Activated CD4-positive, alpha-beta T cell treated with anti-CD3 and anti-CD28 coated beads for 4 hours (primary cell): ENCODE measurements at places on chromosomes 7 and 10.

DNA sequence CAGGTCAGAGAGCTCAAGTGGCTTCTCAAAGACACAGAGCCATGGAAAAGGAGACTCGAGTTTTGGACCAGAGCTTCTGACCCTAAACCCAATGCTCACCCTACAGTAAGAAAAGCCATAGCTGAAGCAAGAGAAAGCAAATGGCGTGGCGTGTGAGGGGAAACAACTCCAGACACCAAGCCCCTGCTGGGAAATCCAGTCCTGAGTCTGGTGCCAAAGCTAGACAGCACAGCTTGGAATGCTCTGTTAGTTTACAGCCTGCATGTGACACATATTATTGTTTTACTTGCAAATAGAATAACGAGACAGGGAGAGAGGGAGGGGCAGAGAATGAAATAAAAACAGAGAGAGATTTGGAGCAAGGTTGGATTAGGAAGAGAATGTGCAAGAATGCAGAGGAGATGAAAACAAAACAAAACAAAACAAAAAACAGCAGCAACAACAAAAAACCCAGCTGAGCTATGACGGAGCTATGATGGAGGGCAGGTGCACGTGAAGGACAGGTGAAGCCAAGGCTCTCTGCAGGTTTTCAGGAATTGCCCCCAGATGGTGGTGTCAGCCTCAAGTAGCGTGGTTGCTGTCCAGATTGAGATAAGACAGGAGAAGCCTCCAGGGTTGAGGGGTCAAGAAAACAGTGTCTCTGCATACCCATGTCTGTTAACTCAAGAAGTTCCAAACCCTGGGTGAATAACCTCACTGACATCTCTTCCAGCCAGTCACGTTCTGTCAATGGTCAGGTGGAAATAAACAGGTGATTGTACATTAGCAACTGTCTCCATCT, 69.7 kb upstream of the LRRC18 start:
- no peak for DNase-seq

DNA sequence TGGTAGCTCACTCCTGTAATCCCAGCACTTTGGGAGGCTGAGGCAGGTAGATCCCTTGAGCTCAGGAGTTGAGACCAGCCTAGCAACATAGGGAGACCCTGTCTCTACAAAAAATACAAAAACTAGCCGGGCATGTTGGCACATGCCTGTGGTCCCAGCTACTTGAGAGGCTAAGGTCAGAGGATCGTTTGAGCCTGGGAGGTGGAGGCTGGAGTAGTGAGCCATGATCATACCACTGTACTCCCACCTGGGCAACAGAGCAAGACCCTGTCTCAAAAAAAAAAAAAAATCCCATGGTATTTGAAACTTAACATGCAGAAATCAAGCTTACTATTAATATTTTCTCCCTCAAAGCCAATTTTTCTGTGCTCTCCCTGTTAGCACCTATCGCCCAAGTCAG, 5.9 kb downstream of the SFXN2 start:
- DNase-seq, result no peak

GRCh38 chr7:148706368-148706767, 7.7 kb downstream of the CUL1 start:
- no peak for DNase-seq

- no peak for DNase-seq
These were observed 29.4 kb upstream of the CLDN3 start for GRCh38 chr7:73799282-73800141.

- peak; percentile 36 for DNase-seq
These were observed at the start of gene ZNF365 for GRCh38 chr10:62373995-62374861. Gene ZNF365, plus strand, starts transcription at chr10:62374369. Its CDS starts 1,825 bp downstream, at chr10:62376194.

- DNase-seq, result no peak
These were observed 27.1 kb upstream of the SOSTDC1 start for GRCh38 chr7:16492513-16493062.

DNA sequence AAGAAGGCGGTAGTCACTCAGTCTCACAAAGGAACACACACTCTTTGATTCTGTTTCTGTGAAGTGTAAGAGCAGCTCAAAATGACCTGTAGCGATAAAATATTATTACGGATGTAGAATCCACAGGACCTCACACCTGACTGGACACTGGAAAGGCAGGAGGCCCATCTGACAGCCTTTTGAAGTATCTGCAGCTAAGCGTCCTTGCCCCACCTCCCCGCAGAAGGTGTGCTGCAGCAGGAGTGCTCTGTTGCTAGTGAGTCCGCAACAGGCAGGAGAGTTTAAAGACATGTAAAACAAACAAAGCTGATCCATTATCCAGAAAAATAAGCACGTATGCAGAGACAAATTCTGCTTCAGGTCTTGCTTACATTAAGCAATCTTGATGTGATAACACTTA, 355.5 kb downstream of the GPR158 start:
- no peak for DNase-seq

- no peak for DNase-seq
These were observed 105.7 kb downstream of the ST8SIA6 start for GRCh38 chr10:17348501-17349349.

DNA sequence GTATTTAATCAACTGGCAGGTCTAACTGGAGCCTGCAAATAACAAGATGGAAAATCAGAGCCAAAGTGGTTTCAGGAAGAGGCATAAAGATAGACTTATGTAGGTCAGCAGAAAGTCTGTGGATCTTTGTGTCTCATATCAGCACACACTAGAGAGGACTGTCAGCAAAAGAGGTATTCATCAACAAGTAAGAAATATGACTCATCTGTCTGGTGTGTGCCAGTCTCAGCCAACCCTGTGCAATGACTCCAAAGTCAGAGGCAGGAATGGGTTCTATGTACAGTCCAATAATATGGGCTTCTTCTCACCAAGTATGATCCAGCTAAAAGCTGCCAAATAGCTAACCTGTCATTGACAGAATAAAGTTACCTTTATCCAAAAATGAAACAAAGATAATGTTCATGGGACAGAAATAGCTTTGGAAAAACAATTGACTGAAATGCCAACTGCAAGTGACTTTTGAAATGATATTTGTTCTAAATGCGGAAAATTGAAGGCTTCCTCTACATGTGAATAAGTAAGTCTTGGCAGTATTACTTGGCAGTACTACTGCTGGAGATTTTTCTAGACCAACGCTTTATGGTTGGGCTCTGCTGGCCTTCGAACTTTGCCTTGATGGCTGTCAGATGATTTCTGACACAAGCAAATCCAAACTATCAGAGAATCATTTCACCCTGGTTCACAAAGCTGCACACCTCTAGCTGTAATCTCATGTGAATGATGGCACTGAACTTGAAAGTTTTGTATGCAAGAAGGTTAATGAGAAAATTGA, 272.3 kb upstream of the SEMA3C start:
- no peak for DNase-seq

DNA sequence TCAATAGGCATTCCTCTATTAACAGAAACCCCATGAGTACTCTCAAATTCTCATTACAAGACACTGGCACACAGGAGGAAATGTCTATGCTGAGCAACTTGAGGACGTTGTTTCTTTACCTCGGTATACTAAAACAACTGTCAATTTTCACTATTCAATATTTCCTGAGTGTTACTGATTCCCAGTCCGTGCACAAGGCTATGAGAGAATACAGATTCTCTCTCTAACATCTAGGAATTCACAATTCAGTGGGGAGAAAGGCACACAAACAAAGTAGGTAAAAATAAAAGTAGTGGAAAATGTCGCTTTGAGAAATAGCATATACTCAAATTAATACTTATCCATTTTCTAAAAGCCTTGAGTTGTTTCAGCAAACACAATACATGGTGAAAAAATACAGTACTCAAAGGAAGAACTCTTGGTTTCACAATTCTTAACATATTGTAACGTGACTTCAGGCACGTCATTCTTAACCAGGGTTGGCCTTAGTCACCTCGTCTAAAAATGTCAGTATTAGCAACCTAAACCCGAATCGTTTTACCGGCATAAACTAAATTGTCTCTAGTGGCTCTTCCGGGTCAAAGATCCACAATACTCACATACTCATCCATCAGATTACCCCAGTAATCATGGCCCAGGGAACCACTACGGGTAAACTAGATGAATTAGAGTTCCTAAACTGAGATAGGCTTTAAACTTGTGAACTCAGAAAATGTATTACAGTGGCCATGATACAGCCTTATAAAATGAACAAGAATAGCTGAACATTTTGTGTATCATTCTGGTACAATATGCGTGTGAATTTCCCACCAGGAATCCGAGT, 1.5 kb downstream of the IPMK start:
- DNase-seq, result peak; percentile 22

- DNase-seq, result no peak
These were observed 539.5 kb upstream of the FZD8 start for GRCh38 chr10:36181426-36182178.

DNA sequence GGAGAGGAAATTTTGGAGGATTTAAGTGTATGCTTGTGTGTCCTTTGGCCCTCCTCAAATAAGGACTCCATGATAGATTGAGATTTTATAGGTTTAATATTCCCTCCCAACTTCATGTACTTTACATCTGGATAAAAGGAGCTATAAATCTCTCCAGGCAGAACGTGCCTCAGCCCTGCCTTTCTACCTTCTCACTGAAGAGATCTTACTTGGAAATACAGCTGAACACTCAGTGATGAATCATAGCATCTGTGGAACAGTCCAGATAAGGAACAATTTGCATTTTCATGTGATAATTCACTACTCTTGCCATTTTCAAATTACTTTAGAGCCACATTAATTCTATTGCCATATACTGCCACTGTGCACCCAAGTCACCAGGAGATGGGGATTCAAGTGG, 364.6 kb upstream of the PODXL start:
- DNase-seq, result no peak

GRCh38 chr7:131034166-131034881, 293.4 kb upstream of the MKLN1 start:
- DNase-seq, result no peak

GRCh38 chr7:77760809-77761453, 37.3 kb downstream of the TMEM60 start:
- no peak for DNase-seq

- DNase-seq, result no peak
These were observed 25.5 kb upstream of the PRKG1 start for GRCh38 chr10:51048792-51049191.

DNA sequence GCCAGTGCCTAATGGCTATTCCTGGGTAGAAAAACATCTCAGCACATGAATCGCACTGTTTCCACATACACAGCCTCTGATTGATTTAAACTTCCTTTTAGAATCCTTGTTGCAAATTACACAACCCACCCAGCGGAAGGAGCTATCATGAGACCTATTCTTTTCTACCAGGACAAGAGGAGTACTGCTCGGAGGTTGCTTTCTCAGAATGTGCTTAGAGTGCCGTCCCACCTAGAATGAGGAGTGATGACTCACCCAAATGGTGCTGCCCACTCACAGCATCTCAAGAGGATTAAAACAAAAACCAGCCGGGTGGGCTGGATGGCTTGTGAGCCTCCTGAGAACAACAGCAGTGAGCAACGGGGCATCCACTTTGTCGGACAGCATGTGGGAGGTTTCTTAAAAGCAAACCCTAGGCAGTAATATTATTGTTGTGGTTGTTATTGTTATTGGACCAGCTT, 128.9 kb downstream of the DGKI start:
- DNase-seq, result no peak

DNA sequence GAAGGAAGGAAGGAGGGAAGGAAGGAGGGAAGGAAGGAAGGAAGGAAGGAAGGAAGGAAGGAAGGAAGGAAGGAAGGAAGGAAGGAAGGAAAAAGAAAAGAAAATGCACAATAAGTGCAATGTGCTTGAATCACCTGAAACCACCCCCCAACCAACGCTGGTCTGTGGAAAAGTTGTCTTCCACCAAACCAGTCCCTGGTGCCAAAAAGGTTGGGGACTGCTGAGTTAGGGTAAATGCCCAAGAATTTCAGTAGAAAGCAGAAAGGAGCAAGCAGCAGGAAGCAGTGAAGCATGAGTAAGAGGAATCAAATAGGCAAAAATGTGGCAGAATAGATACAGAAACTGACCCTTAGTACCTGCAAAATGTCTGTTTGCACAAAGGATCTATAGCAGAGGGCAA, 137.2 kb downstream of the JCAD start:
- DNase-seq, result no peak

- DNase-seq, result no peak
These were observed 89.9 kb downstream of the WDFY4 start for GRCh38 chr10:48774416-48775205.

- DNase-seq, result no peak
These were observed 155.8 kb downstream of the MALRD1 start for GRCh38 chr10:19204246-19204917.

- DNase-seq, result peak; percentile 26
These were observed 4.2 kb downstream of the AHR start for GRCh38 chr7:17302575-17303142.

DNA sequence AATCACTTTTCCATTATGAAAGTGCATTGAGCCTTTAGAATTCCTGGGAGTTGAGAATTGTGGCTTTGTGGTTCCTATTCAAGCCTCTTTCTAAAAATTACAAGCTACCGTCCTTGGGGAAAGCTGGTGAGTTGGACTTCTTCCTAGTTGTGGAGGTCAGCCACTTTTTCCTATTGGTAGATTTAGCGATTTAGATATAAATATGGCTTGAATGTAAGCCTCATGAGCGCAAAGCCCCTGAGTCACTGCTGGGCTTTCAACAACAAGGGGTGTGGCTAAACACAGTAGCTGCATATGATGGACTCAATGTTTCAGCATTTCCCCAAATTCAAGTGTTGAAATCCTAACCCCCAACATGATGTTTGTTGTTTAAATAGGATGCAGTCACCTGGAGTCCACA, 150.0 kb upstream of the IGFBP3 start:
- no peak for DNase-seq

DNA sequence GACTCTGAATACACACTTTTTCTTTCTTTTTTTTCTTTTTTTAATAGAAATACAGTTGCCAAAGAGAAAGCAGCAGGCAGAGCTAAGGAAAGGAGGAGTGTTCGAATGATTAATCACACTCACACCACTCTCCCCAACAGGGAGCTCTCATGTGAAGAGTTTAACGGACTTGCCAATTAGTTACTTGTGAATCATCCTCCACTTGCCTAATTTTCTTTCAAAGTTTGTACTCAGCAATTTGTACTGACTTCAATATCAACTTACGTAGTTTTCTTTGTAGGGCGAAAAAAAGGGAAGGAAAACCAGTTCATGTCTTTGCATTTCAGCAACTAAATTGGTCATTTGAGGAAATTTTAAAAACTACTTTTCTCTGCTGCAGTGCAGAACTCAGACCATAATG, 109.2 kb downstream of the PIP4K2A start:
- DNase-seq, result no peak

DNA sequence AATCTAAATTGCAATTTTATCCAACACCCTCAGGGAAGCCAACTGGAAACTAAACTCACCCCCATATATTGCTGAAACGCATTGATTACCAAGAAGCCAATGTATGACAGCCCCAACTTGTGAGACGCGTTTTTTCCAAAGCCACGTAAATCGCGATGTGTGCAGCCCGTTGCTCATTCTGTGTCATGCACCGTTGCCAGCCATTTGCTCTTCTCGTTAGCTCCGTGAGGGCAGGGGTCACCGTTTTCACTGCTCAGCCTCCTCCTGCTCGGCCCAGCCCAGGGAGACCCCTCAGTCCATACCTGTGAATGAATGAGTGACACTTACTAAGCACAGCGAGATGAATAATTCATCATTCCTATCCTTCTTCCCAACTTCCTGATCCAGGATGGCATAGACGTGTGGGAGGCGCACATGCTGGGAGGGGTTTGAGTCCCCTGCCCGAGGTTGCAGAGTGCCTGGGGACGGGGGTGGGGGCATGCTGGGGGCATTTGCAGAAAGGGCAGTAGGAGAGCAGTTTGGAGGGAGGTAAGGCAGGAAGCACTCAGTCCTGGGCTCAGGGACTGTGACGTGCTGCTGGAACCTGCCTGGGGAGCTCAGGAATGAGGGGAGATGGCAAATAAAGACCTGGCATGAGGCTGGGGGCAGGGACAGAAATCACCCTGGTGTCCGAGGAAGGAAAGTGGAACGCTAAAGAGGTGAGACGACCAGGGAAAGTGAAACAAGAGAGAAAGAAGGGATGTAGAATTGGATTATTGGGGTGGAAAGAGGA, 104.2 kb upstream of the SDK1 start:
- no peak for DNase-seq

- no peak for DNase-seq
These were observed 684.0 kb downstream of the GRID1 start for GRCh38 chr10:85682621-85683020.
